OCI-M1 (cell line): ENCODE measurements at places on chromosomes 1 and 21.

DNA sequence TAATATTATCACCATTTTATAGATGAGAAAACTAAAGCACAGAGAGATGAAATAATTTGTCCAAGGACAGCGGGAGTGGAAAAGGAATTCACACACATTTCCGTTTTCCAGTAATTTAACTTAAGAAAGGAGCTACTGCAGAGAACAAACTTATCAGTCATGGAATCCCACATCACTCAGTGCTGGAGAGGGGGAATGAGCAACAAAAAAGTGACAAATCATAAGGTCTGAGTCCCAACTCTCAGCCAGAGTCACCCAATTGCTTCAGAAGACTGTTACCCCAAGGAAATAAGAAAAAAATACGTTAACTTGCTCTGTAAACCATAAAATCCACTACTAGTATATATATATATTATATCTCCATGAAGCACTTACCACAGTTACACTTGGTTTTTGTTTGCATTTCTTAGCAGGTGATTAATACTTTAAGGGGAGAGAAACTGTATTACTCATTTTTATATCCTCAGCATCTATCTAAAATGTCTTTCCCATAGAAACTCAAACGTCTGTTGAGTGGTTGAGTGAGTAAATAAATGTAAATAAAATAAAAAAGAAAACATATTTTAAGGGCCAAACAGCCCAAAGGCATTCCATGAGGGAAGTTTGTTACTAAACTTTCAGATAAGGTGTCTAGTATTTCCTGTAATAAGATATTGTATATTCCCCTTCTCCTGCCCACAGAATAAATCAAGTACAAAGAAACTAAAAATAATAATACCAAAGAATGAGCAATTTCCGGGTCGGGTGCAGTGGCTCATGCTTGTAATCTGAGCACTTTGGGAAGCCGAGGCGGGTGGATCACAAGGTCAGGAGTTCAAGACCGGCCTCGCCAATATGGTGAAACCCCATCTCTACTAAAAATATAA, 76.8 kb downstream of the SLC45A1 start:
- no peak for DNase-seq

DNA sequence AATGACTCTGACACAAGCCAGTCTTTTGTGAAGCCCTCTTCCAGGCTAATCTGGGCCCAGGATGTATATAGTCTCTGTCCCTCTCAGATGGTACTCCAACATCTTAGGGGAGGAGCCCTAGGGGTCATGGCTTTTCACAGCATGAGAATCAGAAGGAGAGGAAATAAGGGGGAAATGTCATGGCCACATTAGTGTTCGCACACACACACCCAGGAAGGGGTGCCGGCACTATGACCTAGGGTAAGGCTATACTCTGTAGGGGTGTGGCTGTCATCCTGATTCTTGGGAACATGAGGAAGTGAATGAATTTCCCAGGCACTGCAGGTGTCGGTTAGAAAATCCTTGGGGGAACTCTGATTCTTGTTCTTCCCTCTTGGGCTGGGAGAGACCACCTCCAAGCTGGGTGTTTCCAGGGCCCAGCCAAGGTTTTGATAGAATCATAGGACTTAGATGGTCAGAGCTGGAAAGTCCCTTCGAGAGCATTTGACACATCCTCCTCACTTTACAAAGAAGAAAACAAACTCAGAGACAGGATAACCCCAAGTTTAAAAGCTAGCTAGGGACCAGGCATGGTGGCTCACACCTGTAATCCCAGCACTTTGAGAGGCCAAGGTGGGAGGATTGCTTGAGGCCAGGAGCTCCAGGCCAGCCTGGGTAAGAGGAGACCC, 22.0 kb downstream of the GFI1 start:
- no peak for DNase-seq

GRCh38 chr1:23470282-23471070, 13.5 kb downstream of the ASAP3 start:
- DNase-seq, result no peak

- DNase-seq, result no peak
These were observed 1.7 kb downstream of the FMN2 start for GRCh38 chr1:240093120-240093961.

- no peak for DNase-seq
These were observed 16.3 kb upstream of the CD2 start for GRCh38 chr1:116737855-116738321.

DNA sequence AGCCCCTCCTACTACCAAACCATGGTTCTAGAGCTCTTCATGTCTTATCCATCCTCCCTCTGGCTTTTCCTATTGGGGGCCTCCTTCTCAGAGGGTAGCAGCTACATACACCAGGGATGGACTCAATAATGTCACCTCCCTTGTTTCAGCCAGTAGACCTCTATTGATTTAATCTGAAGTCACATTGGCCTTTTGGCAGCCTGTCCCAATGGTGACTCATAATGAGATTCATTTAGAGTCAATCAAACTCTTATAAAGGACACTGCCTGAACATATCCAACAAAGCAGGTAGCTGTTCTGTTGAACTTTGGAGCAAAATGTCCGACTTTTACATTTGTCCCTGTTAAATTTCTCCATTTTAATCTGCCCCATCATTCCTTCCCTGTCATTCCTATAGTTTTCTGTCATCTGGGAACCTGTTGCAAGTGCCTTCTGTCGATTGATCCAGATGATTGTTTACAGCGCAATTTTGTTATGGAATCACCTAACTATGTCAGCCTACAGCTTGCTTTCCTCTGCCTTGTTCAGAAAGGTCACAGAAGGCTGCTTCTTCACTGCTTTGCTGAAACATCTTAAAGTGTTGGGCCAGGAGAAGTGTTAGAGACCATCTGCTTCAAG, 105.9 kb downstream of the ETS2 start:
- no peak for DNase-seq

DNA sequence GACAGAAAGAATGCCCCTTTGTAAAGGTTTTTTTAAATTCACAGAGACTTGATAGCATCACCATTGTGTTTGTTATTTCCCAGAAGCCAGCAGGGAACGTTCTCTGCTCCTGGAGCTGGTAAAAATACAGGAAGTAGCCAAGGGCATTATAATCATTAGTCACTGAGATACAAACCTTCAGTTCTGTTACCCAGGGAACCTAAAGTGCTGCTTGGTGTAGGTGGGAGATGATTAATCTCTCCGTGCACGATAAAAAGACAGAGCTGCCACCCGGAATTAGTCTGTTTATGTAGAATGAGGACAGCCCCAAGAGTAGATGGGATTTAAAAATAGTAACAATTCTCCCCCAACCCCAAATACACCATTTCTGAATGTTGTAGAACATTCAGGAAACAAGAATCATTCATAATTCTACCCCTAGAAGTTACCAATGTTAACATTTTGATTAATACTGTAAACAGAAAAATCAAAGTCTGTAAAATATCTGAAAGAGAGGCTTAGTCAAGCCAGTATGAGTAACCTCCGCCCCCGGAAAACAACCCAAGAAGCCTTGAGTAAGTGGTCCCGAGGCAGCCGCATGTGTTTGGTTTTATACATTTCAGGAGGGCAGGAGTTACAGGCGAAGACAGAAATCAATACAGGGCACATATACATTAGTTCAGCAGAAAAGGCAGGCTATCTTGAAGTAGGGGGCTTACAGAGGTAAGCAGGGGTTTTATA, 45.3 kb upstream of the CTBS start:
- peak; percentile 75 for DNase-seq

GRCh38 chr1:183778568-183779433, 26.1 kb upstream of the RGL1 start:
- DNase-seq, result no peak

- DNase-seq, result no peak
These were observed 40.2 kb downstream of the DPT start for GRCh38 chr1:168688644-168689326.
